Cardiac septum (tissue), 1 donor: ENCODE measurements at places on chromosomes 4 and X.

- DNase-seq: no peak
Measured at GRCh38 chr4:147704846-147705245, 20.9 kb upstream of the PRMT9 start.

GRCh38 chrX:66632473-66632872, 6.4 kb downstream of the EDA2R start:
- no peak for DNase-seq

DNA sequence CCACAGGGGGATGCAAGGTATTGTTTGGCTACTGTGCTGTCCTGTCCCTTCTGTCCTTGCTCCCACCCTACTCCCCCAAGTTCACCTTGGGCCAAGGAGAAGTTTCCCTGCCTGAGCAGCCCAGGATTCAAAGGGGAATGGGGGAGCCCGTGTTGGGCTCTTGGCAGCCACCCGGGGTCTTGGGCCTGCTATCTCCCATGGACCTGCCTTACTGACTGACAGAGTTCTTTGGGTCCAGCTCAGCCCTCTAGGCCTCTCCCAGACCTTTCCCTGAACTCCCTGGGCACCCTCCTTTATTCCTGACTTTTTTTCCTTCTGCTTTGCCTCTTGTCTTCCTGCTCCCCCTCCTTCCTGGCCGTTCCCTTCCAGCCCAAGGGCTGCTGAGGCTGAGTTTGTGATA, 67.4 kb downstream of the STARD8 start:
- peak; percentile 70 for DNase-seq

DNA sequence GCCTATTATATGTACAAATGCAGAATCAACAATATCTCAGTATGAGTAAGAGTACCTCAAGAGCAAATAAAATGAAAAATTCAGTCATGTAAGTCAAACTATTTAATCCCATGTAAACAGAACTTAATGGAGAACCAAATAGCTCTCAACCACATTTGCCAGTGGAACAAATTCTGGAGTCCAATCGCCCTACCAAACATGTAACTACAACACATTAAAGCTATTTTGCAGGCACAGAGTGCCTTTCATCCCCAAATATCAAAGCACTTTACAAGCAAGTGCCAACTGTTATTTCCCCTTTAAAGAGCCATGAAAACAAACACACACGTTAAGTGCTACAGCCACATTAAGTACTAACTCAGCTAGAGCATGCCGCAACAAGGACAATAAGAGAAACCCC, 51.3 kb downstream of the PCDH19 start:
- DNase-seq: no peak

DNA sequence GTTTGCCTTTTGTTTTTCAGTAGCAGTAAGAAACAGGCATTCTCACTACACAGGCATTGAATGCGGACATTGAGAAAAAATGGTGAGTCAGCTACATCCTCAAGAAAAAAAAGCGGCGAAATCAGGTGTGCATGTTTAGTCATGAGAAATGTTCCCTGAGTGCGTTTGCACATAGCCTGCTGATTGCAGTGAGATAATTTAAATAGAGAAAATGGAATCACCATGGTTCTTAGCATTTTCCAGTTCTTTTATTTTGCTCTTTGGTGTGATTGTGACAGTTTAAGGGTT, 54.1 kb upstream of the CLDN34 start:
- no peak for DNase-seq
